Neural crest cell (in vitro differentiated cells): ENCODE measurements at places on chromosomes 5 and 9. TPM values are rescaled to one million over a fixed set of nuclear protein-coding genes. Genes with fewer than 3 reads are reported as not detected.

DNA sequence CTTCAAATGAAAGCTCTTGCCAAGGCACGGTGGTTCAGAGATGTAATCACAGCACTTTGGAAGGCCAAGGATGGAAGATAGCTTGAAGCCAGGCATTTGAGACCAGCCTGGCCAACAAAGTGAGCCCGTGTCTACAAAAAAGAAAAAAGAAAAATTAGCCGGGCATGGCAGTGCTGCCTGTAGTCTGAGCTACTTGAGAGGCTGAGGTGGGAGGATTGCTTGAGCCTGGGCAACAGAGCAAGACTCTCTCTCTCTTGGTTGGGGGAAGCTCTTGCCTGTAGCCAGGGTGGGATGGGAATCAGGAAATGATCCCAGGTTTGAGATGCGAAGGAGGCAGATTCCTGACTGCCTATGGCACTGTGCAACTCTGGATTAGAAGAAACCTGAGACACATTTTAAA lies 62.1 kb downstream of the IL6ST start:
- no peak for DNase-seq

- DNase-seq: no peak
Measured at GRCh38 chr5:141778206-141778605, 96.2 kb upstream of the ARAP3 start.

GRCh38 chr5:821504-821903 lies 29.3 kb downstream of the ZDHHC11 start:
- no peak for DNase-seq

DNA sequence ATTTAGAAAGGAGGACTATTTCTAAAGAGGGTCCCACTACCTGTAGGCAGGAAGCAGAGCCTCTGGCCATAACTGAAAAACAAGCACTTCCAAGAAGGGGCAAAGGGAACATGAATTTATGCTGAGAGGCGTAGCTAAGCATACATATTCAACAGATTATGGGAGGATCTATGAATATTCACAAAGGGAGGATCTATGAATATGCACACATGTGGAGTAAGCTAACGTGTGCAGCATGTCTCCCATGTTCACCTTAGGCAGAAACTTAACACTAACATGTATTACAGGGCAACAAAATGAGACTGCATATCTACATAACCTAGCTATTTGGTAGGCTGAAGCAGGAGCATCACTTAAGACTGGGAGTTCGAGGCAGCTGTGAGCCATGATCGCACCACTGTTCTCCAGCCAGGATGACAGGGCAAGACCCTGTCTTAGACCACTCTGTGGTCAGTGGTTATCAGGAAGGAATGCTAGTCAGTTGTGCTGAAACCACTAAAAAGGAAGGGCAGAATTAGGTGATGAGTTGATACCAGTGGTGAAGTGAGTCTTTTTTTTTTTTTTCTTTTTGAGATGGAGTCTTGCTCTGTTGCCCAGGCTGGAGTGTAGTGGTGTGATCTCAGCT lies 20.8 kb downstream of the FXN start:
- DNase-seq: no peak

DNA sequence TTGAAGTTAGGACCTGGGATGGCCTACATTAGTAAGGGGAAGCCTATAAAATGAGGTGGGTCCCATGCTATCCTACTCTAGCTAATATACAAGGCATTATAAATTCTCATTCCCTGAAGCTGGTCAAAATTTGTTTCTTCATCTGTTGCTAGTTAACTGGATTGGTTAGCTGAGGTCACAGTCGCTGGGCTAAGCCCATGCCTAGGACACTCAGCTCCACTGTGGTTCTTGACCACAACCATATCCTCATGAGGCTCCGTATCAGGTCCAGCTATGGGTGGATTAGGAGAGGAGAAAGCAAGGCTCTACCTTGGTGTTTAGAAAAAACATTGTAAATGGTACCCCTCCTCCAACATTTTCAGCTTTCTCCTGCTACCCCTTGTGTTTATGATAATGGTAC lies 52.8 kb upstream of the RAI14 start:
- DNase-seq: no peak

GRCh38 chr5:26148569-26149107 lies 889.7 kb downstream of the CDH9 start:
- no peak for DNase-seq

GRCh38 chr5:135343413-135343812 lies 55.6 kb downstream of the MACROH2A1 start:
- no peak for DNase-seq

DNA sequence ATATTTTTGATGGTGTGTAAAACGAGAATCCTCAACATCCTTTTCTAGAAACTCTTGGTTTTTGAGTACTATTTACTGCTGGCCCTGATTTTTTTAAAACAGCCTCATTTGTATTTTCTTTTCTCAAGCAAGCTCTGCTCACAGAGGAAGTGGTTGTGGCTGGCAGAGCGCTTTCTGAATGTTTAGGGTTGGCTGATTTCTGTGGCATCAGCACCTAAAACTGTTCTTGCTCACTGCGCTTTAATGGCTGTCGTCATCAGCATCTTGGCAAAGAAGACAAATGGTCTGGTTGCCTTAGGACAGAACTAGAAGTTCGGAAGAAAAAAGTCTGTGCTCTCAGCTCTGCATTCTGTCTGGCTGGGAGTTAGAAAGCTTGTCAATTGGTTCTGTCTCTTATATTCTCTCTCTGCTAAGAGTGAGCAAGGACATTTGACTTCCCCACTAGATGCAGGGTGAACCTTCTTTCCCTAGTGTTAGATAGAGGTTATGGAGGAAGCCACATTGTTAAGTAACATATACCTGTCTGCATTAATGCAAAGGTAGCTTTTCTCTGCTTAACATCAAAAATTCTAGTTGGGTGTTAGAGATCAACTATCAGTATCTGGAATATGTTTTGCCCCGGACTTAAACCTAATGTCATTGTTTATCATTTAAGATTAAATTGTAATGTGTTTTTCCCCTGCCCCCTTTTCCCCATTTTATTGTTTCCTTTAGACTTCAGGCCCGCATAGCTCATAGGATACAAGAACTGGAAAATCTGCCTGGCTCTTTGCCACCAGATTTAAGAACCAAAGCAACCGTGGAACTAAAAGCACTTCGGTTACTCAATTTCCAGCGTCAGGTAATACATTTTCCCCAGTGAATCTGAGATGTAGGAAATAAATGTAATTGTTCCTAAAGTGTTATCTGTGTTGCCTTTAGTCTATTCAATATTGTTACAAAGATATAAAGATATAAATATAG lies 39.0 kb downstream of the SMARCA2 start:
- DNase-seq: no peak

- DNase-seq: no peak
Measured at GRCh38 chr9:110180511-110181434, 27.2 kb downstream of the C9orf152 start.

DNA sequence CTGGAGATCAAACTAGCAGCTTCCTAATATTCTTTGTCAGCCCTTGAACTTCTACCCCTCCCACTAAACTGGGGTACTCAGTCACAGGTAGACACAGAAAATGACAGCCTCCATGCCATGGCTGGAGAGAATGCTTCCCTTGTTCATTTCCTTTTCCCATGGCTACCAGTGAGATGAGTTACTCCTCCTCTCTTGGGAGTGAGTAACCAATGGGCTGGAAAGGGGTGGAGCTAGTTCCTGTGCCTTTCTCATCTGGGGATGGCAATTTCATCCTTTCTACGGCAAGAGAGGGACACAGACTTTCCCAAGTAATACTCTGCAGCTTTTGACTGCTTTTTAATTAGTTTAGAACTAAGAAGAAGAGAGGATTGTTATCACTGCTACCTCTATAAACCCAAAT lies 1045.6 kb upstream of the WWC1 start:
- DNase-seq: no peak

- DNase-seq: no peak
Measured at GRCh38 chr9:128643519-128644300, 12.9 kb downstream of the DYNC2I2 start.

GRCh38 chr9:4886698-4887097 lies 94.0 kb downstream of the RCL1 start:
- DNase-seq: no peak

- no peak for DNase-seq
Measured at GRCh38 chr9:94720846-94721549, 5.5 kb upstream of the AOPEP start.

DNA sequence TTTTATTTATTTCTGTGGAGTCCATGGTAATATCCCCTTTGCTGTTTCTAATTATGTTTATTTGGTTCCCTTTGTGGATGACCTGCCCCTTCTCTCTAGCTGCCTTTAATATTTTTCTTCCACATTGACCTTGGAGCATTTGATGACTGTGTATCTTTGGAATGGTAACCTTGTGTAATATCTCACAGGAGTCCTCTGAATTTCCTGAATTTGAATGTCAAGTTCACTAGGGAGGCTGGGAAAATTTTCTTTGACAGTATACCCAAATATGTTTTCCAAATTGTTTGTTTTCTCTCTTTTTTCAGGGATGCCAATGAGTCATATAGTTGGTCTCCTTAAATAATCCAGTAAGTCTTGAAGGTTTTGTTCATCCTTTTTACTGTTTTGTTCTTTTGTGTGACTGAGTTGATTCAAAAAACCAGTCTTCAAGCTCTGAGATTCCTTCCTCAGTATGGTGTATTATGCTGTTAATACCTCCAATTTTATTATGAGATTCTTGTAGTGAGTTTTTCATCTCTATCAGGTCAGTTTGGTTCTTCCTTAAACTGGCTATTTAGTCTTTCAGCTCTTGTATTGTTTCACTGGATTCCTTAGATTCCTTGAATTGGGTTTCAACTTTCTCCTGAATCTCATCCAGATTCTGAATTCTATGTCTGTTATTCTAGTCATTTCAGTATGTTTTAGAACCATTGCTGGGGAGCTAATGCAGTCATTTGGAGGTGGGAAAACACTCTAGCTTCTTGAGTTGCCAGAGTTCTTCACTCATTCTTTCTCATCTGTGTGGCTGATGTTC lies 349.0 kb upstream of the TARS1 start:
- DNase-seq: no peak

- DNase-seq: no peak
Measured at GRCh38 chr5:119340597-119341218, 15.1 kb upstream of the TNFAIP8 start.

DNA sequence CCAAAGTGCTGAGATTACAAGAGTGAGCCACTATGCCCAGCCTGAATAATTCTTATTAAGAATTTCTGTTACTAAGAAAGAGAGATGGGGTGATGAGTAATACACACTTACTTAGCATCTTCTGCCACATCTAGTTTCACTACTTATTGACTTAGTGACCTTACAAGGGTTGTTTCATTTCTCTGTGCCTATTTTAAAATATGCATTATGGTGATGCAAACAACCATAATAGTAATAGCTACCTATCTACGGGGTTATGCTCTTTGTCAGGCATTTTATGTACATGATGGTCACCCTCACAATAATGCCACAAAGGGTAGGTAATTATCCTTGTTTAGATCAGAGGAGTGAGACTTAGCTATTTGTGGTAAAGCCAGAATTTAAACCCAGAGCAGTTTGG lies 499.0 kb upstream of the SGCD start:
- no peak for DNase-seq

GRCh38 chr9:79254900-79255650 lies 316.7 kb upstream of the TLE4 start:
- DNase-seq: no peak

DNA sequence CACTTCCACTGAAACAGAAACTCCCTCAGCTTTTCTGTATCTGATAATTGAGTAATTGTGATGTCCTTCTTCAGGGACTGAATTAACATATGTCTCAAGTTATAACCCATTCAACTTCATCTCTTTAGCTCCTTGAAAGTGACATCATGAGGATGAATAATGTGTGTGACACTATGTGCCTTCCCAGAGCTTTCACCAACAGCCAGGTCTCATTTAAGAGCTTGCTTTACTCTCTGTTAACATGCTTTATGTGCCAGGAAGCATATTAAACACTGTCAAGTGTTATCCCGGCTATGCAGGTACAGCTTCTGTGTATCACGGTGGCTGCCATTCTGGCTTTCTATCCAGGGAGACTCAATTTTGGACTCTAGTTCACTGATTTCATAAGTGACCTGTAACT lies 799.9 kb downstream of the CDH12 start:
- no peak for DNase-seq

GRCh38 chr5:2657151-2657550 lies 94.3 kb downstream of the IRX2 start:
- DNase-seq: no peak

DNA sequence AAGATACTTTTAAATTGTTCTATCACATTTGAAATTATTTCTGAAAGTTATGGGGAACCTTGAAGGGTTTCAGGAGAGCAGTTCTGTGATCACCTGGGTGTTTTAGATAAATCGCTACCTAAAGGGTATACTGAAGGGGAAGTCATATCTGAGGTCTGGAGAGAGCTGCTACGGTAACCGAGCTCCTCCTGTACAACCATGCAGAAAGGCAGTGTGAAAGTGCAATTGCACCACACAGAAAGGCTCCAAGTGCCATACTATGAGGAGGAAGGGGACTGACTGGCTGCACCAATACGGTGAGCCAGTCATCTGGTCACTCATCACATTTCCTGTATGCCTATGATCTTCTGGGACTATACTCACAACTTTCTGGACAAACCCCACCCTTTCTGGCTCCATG lies 241.4 kb upstream of the SLC24A2 start:
- DNase-seq: no peak

- no peak for DNase-seq
Measured at GRCh38 chr5:1834022-1834551, 32.9 kb downstream of the NDUFS6 start.

The POC5 gene
- total RNA-seq: 15.7 and 17.8 TPM in 2 replicates

The TEK gene
- 0.89 and 1.0 TPM in 2 replicates for total RNA-seq

The BTNL3 gene
- not detected in 2 replicates for total RNA-seq

The P4HA2 gene
- 10.8 and 11.3 TPM in 2 replicates for total RNA-seq

The PTCD2 gene
- total RNA-seq: 13.6 and 15.6 TPM in 2 replicates

The RGS7BP gene
- 0.39 and 0.56 TPM in 2 replicates for total RNA-seq

The DDX4 gene
- total RNA-seq: not detected in 2 replicates

The CCDC127 gene
- total RNA-seq: 11.3 and 11.9 TPM in 2 replicates

The TSSK1B gene
- 0.16 and 0.23 TPM in 2 replicates for total RNA-seq

The PAEP gene
- total RNA-seq: not detected in 2 replicates

The HSPA9 gene
- 247 and 250 TPM in 2 replicates for total RNA-seq
